Subcutaneous preadipocyte (primary cell): ENCODE measurements at places on chromosomes 16 and 17. TPM values are rescaled to one million over a fixed set of nuclear protein-coding genes. Genes with fewer than 3 reads are reported as not detected.

Gene FTSJ3
- 56.6 and 64.7 TPM in 2 replicates for total RNA-seq

Gene SLC5A2
- not detected in 2 replicates for total RNA-seq

Gene RAC3
- total RNA-seq: 7.8 and 16.2 TPM in 2 replicates

Gene GALR2
- total RNA-seq: 0.37 TPM in 1 of 2 replicates, not detected in the other

Gene BEAN1
- 0.73 and 3.1 TPM in 2 replicates for total RNA-seq
